Fibroblast of skin of back (primary cell): ENCODE measurements at places on chromosomes 4 and X.

DNA sequence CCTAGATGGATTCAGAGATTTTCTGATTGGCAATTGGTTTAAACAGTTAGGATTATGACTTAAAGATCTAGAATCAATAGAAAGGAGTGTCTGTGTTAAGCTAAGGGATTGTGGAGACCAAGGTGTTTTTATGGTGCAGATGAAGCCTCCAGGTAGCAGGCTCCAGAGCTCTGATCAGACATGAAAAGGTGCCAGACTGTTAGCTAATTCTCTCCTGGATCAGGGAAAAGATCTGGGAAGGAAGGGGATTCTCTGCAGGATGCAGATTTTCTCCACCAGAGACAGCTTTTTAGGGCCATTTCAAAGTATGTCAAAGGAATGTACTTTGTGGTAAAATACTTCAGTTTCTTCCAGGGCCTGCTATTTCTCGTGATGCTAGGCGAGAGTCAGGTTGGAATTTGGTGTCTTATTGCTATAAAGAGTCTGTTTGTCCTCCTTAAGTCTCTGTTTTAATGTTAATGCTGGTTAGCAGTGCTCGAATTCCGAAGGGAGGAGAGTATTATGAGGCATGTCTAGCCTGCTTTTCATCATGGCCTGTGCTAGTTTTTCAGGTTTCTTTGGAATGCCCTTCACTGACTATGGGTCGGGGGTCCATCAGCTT lies 12.0 kb upstream of the GPR78 start:
- peak; percentile 62 for DNase-seq

DNA sequence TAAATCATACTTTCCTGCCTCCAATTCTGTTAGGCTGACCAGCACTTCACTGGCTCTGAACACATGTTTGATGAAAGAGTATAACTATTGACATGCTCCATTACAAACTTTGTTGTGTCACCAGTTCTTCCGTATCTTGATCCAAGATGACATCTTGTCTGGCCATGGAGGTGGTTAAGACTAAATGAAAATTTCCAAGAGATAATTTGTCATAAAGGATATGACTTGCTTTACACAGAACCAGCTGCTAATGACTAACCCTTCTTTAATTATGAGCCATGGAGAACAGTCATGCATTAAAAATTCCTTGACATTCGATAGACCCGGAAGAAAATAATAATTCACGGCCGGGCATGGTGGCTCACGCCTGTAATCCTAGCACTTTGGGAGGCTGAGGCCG lies 17.7 kb upstream of the N4BP2 start:
- DNase-seq, result peak; percentile 35

- no peak for DNase-seq
Measured at GRCh38 chrX:94053575-94053974, 379.6 kb downstream of the FAM133A start.

GRCh38 chr4:183376381-183376780 lies 54.2 kb upstream of the CLDN24 start:
- DNase-seq, result no peak

- peak; percentile 90 for DNase-seq
Measured at GRCh38 chr4:7988437-7988836, 48.8 kb upstream of the AFAP1 start.

- peak; percentile 15 for DNase-seq
Measured at GRCh38 chr4:185275501-185275900, 66.1 kb downstream of the SNX25 start.

- DNase-seq, result no peak
Measured at GRCh38 chrX:352582-353314, 34.0 kb downstream of the PPP2R3B start.

GRCh38 chr4:174005422-174005821 lies 278.0 kb downstream of the FBXO8 start:
- no peak for DNase-seq

- no peak for DNase-seq
Measured at GRCh38 chr4:30756553-30756952, 36.4 kb downstream of the PCDH7 start.

- DNase-seq, result peak; percentile 60
Measured at GRCh38 chr4:136664988-136665387, 867.3 kb downstream of the PCDH18 start.
